ENCODE measurements at places on chromosomes 13 and 19.

DNA sequence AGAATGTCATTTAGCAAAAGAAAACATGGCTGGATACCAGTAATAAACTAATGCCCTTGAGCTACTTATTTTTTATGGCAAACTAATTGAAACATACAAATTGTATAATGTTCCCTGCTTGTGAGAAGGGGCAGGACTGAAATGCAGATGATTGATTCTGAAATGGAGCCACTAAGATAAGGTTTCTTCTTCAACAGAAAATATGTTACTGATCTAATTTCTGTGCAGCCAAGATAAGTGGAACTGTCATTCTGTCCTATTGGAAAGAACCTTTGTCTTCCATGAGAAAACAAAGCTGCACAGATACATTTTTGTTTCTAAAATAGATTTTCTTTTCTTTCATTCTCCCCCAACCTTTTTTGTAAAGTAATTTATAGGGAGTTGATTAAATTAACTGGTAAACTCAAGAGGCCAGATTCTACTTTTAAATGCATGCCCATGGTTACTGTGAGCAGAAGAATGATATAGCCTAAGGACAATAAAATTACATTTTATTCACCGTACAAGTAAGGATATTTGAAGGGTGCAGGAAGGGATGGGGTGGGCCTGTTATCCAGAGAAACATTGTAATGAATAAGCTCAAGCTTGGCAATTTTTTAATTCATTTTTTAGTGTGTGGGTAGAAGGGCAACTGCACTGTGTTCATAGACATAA is 39.9 kb downstream of the STARD13 start:
- DNase-seq: no peak

DNA sequence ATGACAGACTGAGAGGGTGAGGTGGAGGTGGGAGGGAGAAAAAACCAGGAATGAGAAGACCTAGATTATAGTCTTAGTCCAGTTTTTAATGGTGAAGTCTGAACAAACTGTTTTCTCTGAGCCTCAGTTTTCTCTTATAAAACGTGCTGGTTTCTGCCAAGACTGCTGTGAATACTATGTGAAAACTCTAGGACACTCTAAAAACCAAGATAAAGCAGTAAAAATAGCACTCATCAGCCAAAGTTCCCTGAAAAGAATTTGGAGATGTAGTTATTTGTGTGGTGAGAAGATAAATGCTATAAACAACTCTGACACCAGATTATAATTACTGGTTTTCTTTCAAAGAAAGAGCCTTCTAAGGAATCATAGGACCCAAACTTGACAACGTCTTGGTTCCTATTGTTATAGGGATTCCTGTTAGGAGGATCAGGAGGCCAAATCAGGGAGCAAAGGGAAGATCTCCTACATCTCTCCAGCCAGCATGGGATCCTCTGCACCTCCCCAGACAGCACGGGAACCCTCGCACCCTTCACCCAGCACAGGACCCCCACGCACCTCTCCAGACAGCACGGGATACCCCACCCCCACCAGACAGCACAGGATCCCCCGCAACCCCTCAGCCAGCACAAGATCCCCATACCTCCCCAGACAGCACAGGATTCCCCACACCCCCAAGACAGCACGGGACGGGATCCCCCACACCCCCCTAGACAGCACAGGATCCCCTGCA is 130.2 kb downstream of the MIPEP start:
- no peak for DNase-seq

GRCh38 chr19:33686687-33687480 is 65.1 kb downstream of the CHST8 start:
- DNase-seq: no peak

DNA sequence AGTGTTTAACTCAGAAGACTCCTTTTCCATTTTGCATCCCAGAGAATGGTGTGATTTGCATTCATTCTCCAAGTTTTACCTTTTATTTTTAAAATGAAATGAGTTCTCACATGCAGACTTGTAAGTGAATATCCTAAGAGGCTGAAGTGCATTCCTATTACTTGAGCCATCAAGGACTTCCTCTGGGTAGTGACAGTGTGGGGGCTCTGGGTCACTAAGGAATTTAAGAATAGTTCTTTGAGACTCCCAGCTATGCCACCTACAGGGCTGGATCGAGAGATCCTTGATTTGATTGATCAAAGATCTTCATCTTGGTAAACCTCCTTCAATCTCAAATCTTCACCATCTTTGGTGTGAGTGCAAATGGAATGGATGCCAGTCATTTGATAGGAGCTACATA is 36.3 kb upstream of the SLC10A2 start:
- DNase-seq: no peak

- DNase-seq: peak; percentile 37
Observed at GRCh38 chr19:51320280-51320657, 8.8 kb downstream of the IGLON5 start.

DNA sequence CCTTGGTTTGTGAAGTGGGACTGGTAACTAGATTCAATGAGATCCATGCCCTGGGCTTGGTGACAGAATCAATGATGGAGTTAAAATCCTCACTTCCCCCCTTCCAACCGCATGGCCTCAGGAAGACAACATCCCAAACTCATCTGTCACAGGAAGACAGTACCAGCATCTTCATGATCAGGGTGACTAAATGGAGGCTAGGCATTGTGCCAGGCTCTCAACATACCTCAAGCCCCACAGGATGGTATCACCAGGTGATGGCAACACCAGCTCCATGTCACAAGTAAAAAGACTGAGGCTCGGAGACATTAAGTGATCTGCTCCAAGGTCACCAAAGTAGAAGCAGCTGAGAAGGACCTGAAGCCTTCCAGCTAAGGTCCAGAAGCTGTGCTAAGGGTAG is 14.2 kb downstream of the MED26 start:
- DNase-seq: no peak

DNA sequence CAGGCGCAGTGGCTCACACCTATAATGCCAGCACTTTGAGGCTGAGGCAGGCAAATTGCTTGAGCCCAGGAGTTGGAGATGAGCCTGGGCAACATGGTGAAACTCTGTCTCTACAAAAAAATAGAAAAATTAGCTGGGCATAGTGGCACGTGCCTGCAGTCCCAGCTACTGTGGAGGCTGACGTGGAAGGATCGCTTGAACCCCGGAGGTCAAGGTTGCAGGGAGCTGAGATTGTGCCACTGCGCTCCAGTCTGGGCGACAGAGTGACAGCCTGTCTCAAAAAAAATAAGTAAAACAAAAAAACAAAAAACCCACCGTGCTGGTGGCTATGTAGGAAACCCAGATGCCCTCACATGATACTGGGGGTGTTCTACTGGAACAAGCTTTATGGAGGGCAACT is 16.4 kb downstream of the PHLDB3 start:
- no peak for DNase-seq

DNA sequence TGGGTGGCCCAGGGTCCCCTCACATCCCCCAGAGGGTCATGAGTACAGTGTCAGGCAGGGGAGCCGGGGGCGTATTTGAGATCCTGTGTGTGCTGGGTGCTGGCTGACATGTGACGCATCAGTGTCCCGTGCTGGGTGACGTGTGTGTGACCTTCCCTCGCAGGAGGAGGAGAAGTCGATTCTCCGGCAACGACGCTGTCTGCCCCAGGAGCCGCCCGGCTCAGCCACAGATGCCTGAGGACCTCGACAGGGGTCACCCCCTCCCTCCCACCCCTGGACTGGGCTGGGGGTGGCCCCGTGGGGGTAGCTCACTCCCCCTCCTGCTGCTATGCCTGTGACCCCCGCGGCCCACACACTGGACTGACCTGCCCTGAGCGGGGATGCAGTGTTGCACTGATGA is 25.8 kb downstream of the PNPLA6 start:
- no peak for DNase-seq

GRCh38 chr13:21289475-21289874 is 113.0 kb downstream of the MRPL57 start:
- DNase-seq: no peak

GRCh38 chr13:21541271-21541670 is 62.7 kb downstream of the MICU2 start:
- no peak for DNase-seq

- no peak for DNase-seq
Observed at GRCh38 chr13:27401210-27401609, 23.2 kb upstream of the GTF3A start.

DNA sequence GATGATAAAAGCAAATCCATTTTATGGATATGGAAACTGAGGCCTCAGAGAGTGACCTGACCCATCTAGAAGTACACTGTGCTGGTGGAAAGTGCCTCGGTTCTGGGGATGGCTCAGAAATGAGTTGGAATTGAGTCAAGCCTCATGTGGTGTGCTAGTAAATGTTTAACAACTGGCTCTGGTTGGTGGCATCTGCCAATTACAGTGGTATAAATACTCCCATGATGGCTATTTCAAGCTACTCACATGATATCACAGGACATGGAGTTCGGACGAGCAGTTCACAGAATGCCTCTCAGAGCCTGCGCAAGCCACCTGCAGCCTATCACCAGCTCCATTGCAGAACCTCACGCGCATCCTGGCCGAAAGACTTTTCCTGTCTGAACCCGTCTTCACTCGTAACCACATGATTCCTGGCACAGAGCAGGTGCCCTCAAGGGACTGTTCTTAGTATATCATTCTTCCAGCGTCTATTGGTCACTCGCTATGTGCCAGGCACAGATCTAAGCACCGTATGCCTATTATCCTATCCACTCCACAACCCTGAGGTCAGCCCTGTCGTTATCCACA is 9.1 kb downstream of the TMEM150B start:
- no peak for DNase-seq

GRCh38 chr13:21556051-21556450 is 47.9 kb downstream of the MICU2 start:
- DNase-seq: no peak

GRCh38 chr13:100899720-100900316 is 225.2 kb upstream of the TMTC4 start:
- DNase-seq: no peak

GRCh38 chr13:106748785-106749184 is 180.8 kb upstream of the ARGLU1 start:
- no peak for DNase-seq

- no peak for DNase-seq
Observed at GRCh38 chr13:74414458-74414857, 280.3 kb upstream of the KLF12 start.

DNA sequence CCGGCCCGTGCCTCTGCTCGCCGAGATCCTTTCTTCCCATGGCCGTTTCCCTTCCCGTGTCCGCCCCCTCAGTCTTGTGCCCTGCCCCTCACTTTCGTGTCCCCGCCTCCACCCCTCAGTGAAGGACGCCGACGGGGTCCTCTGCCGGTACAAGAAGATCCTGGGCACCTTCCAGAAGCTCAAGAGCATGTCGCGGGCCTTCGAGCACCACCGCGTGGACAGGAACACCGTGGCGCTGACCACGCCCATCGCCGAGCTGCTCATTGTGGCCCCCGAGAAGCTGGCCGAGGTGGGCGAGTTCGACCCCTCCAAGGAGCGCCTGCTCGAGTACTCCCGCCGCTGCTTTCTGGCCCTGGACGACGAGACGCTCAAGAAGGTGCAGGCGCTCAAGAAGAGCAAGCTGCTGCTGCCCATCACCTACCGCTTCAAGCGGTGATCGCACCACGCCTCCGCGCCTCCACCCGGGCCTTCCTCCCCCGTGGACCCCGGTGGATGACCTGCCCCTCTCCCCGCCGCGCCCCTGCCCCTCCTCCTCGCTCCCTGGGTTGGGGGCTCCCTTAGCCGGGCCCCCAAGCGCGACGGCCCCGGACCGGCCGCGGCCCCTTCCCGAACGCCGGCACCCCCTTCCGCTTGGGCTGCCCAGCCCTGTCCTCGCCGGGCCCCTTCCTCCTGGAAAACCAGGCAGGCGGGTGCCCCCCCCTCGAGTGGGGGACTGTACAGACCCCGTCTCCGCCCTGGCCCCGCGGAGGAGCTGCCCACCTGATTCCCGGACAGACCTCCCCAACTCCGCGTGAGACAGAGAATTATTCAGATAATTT is 2.3 kb upstream of the U2AF2 start:
- no peak for DNase-seq

- DNase-seq: no peak
Observed at GRCh38 chr13:27595055-27595811, 25.1 kb downstream of the LNX2 start.

- no peak for DNase-seq
Observed at GRCh38 chr13:99290894-99291293, 16.3 kb downstream of the GPR183 start.

DNA sequence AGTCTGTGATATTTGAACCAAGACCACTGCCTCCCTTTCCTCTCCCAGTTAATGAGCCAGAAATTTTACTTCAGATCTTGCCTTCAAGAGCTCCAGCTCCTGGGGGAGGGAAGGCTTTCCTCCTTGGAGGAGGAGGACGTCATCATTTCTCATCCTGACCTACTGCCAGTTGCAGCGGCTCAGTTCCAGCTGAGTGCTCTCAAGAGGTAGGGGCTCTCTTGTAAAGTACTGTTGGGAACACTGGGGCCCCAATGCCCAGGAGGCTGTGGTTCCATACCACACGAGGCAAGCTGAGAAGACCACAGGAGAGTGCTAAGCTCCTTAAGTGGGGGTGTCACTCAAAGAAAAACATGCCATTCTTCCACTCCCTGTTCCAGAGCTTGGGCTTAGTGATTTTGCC is 36.2 kb downstream of the METTL21C start:
- DNase-seq: no peak

DNA sequence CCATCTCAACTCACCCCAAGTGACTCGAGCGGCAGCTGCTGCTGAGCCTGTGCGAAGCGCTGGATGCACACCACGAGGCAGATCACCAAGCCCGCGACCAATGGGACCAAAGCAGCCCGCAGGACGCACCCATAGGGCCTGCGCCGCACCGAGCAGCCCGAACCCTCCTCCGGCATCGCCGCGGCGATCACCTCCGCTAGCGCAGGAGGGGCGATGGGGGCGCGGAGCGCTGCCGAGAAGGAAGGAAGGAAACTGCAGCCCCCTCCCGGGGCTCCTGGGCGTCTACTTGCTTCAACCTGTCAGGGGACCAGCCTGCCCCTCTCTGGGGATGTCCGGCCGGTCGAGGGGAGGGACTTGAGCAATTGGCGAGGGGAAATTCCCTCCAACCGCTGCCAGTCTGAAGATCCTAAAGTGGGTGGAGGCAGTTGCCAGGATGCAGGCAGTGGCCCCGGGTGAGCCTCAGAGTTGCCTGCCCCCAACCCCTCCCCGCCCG is at the start of gene CD70:
Gene CD70 (minus strand): TSS at position 324 of the 493 bp plus-strand sequence. CDS start 148 bp downstream, at position 176.
- no peak for DNase-seq

- no peak for DNase-seq
Observed at GRCh38 chr13:92317066-92317465, 909.5 kb upstream of the GPC6 start.

DNA sequence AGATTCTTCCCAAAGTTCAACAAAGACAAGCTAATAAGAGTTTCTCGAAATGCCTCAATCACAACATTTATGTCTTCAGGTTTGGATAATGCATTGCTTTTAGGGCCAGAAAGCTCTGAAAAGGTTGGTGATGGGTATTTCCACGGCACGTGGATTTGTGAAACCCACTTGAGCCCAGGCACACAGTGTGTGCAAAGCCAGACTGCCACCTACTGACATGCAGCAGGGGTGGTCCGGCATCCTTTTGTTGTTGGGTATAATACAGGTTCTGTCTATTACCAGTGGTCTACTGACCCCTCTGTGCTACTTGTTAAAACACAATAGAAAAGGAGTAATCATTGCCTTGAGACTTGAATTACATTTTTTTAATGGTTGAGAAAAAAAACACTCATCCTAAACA is 225.6 kb downstream of the RAP2A start:
- DNase-seq: no peak

GRCh38 chr13:98839856-98840769 is 87.6 kb upstream of the SLC15A1 start:
- no peak for DNase-seq
